ENCODE measurements at places on chromosomes 3 and 15.

DNA sequence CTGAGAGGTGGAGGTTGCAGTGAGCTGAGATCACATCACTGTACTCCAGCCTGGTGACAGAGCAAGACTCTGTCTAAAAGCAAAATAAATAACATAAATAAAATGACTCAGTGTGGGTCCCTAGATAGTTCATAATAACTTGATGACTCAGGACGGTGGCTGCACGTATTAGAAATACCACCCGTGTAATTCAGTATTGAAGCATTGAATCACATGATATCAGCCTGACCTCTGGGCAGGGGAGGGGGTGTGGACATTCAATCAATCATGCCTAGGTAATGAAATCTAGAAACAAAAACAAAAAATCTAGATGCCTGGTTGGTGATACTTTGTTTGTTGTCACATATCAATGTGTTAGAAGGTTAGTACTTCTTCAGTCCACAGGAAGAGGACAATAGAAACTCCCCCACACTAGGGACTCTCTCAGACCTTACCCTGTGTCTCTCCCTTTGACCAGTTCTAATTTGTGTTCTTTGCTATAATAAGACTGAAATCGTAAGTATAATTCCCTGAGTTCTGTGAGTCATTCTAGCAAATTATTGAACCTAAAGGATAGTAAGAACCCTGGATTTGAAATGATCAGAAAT, 177.3 kb downstream of the GAP43 start:
- DNase-seq, result no peak

GRCh38 chr3:149635396-149635795, 22.4 kb downstream of the WWTR1 start:
- DNase-seq, result no peak

DNA sequence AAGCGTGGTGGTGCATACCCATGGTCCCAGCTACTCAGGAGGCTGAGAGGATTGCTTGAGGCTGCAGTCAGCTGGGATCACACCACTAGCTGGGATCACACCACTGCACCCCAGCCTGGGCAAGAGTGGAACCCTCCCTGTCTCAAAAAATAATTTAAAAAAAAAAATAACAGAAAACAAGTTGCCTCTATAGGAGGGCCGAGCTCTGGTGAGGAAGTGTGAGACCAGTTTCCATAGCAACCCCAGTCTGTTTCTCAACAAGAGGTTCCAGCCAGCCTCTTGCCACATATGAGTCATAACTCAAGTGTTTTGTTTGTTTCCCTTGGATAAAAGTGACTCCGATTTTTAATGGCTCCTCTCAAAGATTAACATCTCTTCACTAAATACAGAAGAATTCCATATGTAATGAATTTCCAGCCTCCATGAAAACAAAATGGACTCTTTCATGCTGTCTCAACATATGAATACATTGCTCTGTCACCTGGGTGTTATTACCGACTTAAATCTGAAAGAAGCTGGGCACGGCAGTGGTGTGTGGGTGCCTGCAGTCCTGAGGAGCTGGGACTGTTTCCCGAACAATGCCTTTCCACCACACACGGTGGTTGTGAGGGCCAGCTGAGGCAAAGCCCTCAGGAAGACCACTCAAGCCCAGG, 19.7 kb downstream of the TMEM43 start:
- DNase-seq, result no peak

DNA sequence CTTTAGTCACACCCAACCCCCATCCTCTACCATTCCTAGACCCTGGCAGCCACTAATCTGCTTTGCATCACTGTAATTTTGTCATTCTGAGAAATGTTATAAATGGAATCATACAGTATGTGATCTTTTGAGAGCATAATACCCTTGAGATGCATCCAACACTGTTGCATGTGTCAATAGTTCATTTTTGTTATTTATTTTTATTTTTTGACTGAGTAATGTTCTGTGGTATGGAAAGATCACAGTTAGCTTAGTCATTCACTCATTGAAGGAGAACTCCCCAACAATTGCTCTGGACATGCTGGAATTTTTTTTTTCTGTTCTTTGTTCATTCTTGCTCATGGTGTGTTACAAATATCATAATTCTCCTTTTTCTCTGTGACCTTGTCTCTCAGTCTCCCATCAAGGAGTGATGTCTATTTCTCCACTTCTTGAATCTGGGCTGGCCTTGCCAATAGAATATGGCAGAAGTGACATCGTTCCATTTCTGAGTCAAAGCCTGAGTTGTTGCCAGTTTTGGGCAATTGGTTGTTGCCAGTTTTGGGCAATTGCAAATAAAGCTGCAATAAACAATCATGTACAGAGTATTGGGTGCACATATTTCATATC, 6.8 kb upstream of the ADPGK start:
- DNase-seq, result no peak

DNA sequence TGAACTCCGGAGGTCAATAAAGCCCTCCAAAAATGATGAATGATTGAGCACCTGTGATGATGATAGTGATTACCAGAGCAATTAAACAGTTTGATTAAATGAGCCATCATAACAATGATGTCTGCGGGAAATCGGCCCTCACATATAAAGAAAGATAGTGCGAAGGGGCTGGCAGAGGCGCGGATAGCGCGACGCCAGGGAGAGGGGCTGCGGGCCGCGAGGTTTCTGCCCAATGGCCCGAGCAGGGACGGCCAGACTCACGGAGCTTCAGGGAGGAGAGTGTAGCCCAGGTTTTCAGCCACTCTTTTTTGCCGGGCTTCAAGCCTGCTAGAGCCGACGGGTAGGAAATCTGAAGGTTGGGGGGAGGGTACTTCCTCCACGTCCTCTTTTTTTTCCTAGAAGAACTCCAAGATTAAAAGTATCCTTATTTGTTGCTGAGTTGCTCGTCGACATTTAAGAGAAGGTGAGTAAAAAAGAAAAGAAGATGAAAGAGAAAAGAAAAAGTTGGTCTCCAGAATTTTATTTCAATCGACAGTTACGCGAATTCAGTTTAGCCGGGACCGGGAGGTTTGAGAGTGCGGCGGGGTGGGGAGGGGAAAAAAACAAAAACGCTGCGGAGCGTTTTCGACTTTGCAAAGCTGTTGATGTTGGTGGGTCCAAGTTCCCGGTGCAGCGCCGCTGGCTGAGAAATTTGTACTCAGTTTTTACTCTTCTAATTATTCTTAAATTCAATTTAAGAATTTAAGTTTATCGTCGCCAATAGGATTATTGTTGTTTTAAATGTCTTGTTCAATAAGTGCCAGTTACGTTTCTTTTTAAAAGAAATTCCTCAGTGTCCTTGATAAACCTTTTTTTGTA, 2.2 kb upstream of the MEIS2 start:
- DNase-seq, result no peak

GRCh38 chr3:109553591-109554371, 216.4 kb upstream of the DPPA4 start:
- no peak for DNase-seq

- no peak for DNase-seq
Measured at GRCh38 chr3:58536501-58537411, at the start of gene ACOX2. Gene ACOX2, minus strand, starts transcription at chr3:58537190. Its CDS starts 2,084 bp downstream, at chr3:58535106.

- no peak for DNase-seq
Measured at GRCh38 chr15:96354731-96355567, 24.4 kb downstream of the NR2F2 start.

DNA sequence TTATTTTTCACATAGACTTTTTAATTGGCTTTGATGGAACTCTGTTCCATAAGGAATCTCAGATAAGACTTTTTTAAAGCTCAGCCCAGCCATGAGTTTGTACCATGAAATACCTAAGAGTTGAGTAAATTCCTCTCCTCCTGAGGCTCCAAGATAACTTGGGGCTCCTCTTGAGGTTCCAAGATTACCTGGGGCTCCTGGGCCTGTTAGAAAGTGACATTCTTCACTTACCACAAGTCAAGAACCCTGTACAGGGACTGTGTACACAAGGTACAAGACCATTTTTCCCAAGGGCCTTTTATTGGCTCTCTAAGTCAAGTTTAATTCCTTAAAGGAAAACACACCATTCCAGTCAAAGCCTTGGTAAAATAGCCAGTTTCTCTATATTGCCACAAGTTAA, 111.3 kb upstream of the PRR20G start:
- no peak for DNase-seq

- no peak for DNase-seq
Measured at GRCh38 chr3:133230195-133230594, 169.7 kb upstream of the BFSP2 start.

DNA sequence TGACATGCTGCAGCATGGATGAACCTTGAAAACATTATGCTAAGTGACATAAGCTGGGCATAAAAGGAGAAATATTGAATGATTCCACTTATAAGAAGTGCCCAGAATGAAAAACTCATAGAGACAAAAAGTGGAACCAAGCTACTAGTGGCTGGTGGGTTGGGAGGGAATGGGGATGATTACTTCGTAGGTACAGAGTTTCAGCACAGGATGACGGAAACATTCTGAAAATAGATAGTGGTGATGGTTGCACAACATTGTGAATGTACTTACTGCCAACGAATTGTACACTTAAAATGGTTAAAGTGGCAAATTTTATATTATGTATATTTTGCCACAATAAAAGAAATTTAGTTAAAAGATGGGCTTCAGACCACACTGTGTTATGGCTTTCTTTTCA, 93.6 kb downstream of the RPLP1 start:
- DNase-seq, result no peak

DNA sequence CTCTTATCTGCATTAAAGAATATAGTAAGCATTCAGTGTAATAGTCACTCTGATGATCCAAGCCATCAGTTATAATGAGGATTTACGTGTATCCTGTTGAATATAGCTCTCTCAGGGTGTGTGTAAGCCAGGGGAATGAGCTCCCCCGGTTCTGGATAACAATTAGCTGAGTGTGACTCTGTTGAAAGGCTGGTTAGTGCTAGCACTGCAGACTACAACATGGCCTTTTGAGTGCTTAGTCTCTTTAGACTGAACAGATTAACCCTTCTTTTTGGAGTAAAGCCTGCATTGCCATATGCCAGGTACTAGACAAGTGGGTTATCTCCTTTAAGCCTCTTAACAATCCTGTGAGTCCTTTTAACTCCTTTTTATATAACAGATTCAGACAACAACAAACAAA, 119.5 kb downstream of the TMEM108 start:
- DNase-seq, result no peak

DNA sequence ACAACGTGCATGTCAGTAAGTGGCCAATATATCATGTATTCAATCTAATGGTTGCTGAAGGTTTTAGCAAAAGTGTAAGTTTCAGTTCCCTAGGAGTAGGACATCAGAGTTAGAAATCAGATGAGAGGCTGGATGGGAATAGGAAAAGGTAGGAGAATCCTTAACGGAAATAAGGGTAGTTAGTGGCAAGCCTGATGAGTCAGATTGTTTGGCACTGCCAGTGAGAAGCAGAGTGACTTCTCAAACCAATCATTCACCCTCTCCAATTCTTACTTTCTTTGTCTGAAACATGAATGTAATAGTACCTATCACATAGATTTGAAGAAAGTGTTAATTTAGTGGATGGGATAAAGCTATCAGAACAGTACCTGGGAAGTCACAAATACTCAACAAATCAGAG, 894.0 kb downstream of the NTRK3 start:
- no peak for DNase-seq

GRCh38 chr3:40045051-40045450, 235.6 kb downstream of the MYRIP start:
- no peak for DNase-seq

GRCh38 chr3:142035308-142035922, 113.9 kb downstream of the TFDP2 start:
- no peak for DNase-seq

GRCh38 chr3:134917631-134918030, 122.6 kb downstream of the EPHB1 start:
- DNase-seq, result no peak

DNA sequence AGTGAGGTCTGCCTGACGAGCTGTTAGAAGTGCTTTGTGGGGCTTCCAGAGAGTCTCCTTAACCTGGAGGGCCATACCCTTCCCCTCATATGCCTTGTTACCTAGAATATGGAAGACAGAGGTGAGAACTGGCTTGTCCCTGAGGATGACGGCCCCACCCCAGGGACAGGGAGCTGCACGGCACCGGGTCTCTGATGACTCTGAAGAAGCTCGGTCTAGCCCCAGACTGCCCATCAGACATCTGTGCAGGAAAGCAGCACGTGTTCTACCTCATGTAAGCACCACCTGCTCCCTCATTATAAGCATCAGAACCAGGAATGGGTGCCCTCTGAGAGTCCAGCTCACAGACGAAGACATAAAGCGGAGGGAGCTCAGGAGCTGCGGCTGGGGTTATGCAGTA, 18.0 kb downstream of the MYO5C start:
- DNase-seq, result peak; percentile 5

DNA sequence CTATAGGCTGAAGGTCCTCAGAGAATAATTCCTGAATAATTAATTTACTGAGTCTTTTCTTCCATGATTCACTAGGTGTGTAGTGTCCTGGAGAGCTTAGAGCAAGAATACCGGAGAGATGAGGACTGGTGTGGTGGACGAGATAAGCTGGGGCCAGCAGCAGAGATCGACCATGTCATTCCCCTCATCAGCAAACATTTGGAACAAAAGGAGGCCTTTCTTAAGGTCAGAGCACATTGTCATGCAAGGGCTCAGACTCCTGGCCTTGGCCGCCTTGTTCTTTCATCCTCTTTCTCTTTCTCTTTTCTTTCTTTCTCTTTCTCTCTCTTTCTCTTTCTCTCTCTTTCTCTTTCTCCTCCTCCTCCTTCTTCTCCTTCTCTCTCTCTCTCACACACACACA, 291.4 kb upstream of the UMPS start:
- no peak for DNase-seq

DNA sequence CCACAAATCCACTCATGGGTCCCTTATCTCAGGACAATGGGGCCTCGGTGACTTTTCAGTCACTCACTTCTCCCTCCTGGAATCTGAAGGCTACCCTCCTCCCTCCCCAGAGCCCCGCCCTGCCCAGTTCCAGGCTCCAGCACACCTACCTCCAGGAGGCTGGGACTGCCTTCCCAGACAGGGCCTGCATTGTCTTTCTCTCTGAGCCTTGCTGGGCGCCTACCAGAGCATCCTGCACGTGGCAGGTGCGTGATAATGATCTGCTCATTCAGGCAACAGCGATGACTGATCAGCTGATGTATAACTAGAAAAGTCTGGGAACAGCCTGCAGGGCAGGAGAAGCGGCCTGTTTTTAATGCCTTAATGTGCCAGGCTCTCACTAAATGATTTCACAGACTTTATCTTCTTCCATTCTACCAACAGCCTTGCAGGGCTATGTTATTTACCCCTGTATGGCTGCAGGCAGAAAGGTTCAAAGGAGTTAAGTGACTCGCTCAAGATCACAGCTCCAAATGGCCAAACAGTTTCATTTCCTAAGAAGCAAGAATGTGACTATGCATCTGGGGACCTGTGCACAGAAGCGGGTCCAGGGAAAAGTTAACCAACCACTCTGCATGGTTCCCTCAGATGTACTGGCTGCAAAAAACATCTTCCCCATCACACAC, 6.3 kb downstream of the ADAMTS17 start:
- no peak for DNase-seq

- DNase-seq, result no peak
Measured at GRCh38 chr3:52606373-52607085, 70.1 kb downstream of the UQCC5 start.

- no peak for DNase-seq
Measured at GRCh38 chr3:22159004-22159695, 408.1 kb upstream of the ZNF385D start.

Data from liver (tissue), 10 donors.